HCT116 (cell line): ENCODE measurements at places on chromosomes 7 and 10. TPM values are rescaled to one million over a fixed set of nuclear protein-coding genes. Genes with fewer than 3 reads are reported as not detected.

The TAS2R3 gene
- total RNA-seq = 1.4 TPM

The LRRC61 gene
- total RNA-seq = 12.0 TPM

The PYROXD2 gene
- 14.2 TPM for total RNA-seq

The DNA2 gene
- total RNA-seq = 20.9 TPM

The FGL2 gene
- total RNA-seq = not detected

The NSMCE4A gene
- total RNA-seq = 70.6 TPM

DNA sequence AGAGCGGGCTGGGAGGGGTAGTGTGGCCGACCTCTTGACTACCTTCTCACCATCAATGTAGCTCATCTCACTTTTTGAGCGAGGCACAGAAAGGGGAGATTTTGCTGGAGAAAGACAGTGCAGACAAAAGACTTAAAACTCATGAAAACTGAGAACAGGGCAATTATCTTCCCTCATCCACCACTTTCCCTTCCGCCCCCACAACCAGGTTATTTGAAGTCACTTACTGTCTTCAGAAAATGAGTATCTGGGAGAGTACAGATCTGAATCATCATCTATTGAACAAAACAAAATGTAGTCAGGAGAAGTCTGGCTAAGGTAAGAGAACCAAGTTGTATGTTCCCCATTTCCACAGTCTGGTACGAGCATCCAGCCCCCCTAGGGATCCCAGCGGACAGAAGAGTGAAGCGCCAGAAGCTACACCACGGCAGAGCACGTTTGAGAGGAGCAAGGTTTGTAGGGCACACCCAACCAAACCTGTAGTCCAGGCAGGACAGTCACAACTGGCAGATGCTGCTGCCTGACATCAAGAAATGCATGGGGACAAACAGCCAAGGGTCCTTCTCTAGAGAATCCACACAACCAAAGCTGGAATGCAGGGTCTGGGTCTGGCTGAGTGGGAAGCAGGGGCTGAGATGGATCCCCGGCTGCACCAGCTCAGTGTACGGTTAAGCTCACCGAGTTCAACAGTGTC, 93.4 kb upstream of the PDLIM1 start:
- DNase-seq = no peak

DNA sequence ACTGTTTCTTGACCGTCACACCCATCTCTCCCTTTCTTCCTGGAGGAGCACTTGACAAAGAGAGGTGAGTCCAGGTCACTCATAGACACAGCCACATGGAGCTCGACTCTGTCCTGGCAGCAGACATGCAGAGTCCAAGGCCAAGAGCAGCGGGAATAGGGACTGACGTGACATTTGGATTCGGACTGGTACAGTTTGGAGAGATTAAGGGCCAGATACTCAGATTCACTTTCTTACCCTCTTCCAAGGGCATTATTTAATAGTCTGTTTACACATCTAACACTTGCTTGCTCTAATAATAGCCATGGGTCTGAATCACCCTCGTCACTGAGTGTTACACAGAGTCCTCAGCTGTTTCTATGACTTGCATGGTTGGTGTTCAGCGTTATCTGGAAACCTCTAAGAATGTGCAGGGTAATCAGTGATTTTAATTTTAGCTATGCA, 39.2 kb upstream of the OTUD1 start:
- no peak for DNase-seq

DNA sequence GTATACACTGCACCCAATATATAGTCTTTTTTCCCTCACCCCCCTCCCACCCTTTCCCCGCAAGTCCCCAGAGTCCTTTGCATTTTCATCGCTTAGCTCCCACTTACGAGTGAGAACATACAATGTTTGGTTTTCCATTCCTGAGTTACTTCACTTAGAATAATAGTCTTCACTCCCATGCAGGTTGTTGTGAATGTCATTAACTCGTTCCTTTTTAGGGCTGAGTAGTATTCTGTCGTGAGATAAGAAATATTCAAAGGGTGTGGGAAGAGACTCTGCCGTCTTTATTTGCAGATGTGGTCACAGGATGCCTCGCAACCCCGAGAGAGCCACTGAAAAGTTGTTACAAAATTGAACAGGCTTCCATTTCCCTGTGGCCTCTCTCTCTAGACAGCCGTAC, 137.9 kb upstream of the SH2B2 start:
- DNase-seq = no peak

DNA sequence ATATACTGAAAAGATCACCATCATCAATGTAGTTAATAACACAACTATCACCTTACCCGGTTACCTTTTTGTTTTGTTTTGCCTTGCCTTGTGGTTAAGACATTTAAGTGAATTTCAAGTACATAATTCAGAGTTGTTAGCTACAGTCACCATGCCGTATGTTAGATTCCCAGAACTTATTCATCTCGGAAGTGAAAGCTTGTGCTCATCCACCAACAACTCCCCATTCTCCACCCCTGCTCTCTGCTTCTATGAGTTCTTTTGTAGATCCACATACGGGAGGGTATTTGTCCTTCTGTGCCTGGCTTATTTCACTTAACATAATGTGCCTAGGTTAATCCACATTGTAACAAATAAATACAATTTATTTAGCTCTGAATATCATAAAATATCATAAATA, 182.8 kb upstream of the ADARB2 start:
- no peak for DNase-seq

DNA sequence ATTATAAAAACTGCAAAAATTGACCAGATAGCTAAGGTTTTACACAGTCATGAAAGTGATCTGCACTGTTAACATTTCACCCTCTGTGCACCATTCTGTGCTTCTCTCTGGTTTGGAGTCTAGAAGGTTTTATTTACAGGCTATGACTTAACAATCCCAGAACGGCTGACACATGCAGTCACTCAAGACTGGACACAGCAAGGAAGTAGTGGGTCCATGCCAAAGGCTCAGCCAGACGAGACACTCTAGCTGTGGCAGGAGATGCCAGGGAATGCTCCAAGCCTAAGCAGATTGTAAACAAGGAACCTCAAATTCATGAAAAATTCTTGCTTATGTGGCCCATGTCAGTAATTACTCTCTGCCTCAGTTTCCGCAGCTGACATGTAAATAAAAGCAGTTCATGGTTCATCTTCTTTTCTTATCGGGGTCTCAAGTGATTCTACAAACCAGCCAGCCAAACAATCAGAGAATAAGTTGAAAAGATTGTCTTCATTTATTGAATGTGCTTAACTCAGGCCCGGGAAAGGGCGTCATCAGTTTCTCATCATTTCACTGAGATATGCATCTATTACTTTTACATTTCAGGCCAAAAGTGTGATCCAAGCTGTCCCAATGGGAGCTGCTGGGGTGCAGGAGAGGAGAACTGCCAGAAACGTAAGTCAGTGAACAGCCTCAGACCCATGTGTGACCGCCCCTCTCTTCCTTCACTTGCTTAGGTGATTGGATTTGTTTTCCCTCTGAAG, 132.1 kb downstream of the EGFR start:
- DNase-seq = no peak
